Right renal pelvis (tissue), 4 donors: ENCODE measurements at places on chromosomes 7 and 10. TPM values are rescaled to one million over a fixed set of nuclear protein-coding genes. Genes with fewer than 3 reads are reported as not detected.

DNA sequence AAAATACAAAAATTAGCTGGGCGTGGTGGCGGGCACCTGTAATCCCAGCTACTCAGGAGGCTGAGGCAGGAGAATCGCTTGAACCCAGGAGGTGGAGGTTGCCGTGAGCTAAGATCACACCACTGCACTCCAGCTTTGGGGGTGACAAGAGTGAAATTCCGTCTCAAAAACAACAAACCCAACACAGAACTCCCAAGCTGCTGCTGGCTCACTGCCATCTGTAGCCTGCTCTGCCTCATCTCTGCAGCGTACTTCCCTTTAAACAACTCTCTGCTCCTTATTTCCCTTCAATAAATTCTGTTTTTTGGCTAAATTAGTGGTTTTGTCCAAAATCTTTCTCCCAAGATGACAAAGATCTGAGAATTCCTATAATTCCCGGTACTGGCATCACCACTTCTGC is 189.2 kb upstream of the GALNT17 start:
- DNase-seq: no peak

Gene PLEKHS1
- 0.20 TPM for polyA plus RNA-seq

Gene ACSL5
- polyA plus RNA-seq: 5.1 TPM

Gene VSTM4
- 14.2 TPM for polyA plus RNA-seq

Gene GIMAP5
- 4.8 TPM for polyA plus RNA-seq

GRCh38 chr7:35820858-35821257 is 20.0 kb downstream of the SEPTIN7 start:
- DNase-seq: no peak

DNA sequence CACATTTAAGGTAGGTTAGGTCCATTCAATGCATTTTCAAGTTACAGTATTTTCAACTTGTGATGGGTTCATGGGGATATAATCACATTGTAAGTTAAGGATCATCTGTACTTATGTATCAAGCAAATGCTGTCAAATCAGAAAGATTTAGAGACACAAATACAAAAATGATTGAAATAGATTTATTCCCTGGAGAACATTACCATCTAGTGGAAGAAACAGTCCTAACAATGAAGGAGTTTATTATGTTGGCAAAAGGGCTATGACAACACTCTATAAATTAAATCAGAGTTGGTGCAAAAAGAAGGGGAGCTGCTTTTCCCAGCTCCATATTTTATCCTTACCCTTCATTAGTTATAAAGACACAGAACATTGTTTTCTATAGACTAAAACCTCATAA is 69.0 kb downstream of the PRSS58 start:
- DNase-seq: no peak

GRCh38 chr10:125538947-125539731 is 143.8 kb downstream of the TEX36 start:
- DNase-seq: peak; percentile 61

DNA sequence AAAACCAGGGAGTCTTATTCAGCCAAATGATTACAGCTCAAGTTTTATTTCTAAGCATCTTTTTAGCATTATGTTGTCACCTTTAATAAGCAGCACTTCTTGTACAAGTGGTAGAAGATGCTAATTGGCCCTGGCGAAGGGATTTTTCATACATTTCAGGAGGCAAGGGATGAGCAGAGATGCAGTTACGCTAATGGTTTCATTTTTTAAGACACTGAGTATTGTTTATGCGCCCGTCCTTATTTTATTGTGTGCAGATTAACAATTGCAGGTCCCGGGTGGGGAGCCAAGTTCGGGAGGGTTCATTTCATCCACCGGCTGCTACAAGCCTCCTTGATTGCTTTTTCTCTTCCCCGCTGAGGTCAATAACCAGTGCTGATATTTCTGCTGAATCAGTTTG is 350.4 kb upstream of the FOXK1 start:
- no peak for DNase-seq

DNA sequence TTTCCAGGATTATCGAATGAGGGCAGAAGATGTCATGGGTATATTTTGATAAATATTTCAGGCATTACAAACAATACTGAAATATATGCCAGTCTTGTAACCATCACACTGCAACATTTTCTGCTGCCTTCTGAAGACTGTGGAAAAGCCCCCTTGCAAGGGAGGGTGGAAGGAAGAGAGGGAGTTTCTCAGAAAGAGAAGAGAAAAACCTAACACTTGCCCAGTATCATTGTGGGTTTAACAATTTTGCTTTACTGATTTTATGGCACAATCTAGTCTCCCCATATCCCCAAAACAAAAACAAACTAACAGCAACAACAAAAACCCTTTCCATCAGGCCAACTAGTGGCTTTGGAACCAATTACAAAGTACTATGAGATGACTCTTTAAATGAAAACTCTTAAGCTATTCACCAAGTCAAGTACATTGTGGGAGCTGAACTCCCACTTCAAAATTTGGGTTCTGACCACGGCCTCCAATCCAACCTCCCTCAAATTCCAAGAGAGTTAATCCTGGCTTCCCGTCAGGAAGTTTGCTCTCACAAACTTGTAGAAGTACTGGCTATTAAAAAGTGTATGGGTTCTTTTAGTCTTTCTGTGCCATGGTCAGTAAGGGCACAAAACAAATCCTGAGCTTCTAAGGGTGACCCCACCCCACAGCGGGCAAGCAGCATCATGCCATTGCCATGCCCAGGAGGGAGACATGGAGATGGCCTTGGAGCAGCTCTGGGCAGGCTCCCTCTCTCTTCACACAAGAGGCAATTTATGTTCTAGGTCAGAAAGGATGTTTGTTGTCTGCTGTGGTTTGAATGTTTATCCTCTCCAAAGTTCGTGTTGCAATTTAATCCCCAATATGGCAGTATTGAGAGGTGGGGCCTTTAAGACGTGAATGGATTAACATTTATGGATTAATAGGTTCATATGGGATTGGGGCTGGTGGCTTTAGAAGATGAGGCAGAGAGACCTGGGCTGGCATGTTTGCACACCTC is 96.3 kb downstream of the JAZF1 start:
- DNase-seq: no peak

Gene ZNF487
- polyA plus RNA-seq: 12.3 TPM

Gene HOGA1
- 55.6 TPM for polyA plus RNA-seq

GRCh38 chr10:71234970-71235685 is 22.8 kb downstream of the UNC5B start:
- no peak for DNase-seq

Gene EGFR
- 33.1 TPM for polyA plus RNA-seq

DNA sequence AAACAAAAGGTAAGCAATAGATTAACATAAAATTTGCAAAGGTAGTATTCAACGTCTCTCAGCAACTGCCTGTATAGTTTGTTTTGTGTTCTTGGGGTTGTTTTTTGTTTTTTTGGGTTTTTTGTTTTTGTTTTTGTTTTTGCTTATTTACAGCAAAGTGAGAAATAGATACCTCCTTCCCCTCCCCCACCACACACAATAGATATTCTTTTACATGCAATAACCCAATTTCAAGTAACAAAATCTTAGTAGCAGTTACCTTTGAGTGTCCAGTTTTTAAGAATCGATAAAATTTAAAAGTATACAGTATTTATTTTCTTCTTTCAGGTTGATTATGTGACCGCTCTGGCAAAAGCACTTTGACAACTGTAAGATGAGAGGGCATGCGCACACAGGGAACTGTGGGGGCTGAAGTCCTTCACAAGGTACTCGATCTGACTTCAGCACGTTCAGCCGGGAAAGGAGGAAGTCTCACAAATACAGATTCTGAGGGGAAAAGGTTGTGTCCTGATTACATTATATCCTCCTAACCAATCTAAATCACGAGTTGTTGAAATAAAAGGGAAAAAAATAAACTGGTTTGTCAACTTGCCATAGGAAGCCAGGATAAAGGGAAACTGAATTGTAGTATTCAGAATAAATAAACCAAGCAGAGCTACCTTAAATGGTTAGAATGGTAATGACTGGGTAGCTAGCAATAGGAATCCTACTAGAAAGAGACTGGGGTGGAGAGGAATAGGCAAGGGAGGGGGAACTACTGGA is 47.8 kb downstream of the CPEB3 start:
- peak; percentile 39 for DNase-seq

Gene PLXNA4
- 13.1 TPM for polyA plus RNA-seq
